Effector memory CD4-positive, alpha-beta T cell (primary cell): ENCODE measurements at places on chromosomes 11 and 22.
A peak's percentile ranks its signal among the peaks of the same experiment; 100 is the strongest.

- DNase-seq: no peak
These were observed 33.7 kb upstream of the SLC17A6 start for GRCh38 chr11:22304337-22304961.

GRCh38 chr22:22023581-22024137 lies 41.1 kb upstream of the TOP3B start:
- no peak for DNase-seq

DNA sequence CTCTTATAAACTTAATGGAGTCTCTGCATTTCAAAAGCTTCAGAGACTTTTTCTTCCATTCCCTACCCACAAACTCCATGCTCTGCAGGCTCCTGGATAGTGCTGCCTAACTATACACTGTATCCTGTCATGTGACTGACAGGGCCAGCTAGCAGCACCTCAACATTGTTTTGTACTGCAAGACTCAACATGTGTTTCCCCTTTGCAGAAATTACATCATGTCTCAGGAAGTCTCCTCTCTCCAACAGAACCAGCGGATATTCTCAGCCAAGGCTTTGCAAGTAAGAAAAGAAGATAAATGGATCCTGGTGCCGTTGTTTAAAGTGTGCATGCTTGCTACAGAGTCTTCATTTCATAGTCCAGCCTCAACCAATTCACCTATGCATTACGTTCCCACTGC lies 164.0 kb upstream of the UBASH3B start:
- DNase-seq: no peak

DNA sequence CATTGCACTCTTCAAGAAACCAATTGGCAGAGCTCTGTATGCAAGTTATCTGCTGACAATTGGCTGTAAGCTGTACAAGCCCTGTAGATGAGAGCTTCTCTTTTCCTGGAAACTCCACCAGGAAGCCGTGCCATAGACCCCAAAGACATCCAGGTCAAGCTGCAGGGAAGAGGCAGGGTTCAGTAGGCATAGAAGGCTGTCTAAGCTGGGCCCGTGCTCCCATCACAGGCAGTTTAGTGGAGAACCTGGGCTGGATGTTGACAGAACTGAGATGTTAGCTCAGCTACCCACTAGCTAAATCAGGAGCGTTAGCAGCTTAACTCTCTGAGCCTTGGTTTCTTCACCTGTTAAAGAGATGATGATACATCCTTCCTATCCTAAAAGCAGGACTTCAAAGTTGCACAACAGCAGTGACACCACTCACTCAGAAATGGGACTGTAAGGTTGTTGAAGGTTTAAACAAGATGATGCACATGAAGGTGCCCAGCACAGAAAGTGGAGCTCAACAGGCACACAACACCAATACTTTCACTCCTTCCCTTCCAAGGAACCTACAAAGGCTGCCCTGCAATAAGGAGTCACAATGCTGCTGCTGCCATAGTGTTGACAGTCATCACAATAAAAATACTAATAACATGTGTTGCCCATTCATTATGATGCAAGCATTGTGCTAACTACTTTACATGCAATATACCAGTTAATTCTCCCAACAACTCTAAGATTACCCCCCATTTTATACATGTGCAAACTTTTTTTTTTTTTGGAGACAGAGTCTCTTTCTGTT lies 115.4 kb downstream of the ZBTB16 start:
- DNase-seq: no peak

- no peak for DNase-seq
These were observed 2.6 kb downstream of the SAMM50 start for GRCh38 chr22:43957871-43958270.

DNA sequence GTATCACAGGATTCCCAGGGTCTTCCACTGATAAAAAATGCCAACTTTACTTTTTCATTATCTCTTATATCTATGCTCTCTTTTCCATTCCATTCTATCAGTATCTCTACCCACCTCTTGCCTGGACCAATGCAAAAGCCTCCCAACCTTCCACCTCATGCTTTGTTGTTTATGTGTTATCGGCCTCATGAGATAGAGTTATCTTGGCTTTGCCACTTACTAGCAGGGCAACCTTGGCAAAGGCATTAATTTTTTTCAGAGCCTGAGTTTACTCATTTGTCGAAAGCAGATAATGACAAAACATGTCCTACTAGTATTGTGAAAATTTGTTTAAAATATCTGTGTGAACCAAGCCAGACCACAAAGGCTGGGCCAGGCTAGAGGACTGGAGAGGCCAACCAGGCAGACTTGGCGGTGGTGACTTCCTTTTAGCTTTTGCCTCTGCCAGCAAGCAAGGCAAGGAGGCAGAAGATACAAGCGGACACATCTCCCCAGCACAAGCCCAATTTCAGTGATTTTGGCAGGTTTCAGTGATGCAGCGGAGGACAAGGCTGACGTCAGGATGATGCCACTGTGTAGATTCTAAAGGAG lies 106.9 kb downstream of the ADAMTS15 start:
- DNase-seq: no peak

- DNase-seq: no peak
These were observed 77.2 kb upstream of the PPARA start for GRCh38 chr22:46072981-46073682.

- no peak for DNase-seq
These were observed 14.9 kb downstream of the MMP20 start for GRCh38 chr11:102610200-102610599.

GRCh38 chr11:79276736-79277325 lies 164.0 kb downstream of the TENM4 start:
- no peak for DNase-seq

- no peak for DNase-seq
These were observed 66.6 kb upstream of the TP53I11 start for GRCh38 chr11:45017329-45017728.

DNA sequence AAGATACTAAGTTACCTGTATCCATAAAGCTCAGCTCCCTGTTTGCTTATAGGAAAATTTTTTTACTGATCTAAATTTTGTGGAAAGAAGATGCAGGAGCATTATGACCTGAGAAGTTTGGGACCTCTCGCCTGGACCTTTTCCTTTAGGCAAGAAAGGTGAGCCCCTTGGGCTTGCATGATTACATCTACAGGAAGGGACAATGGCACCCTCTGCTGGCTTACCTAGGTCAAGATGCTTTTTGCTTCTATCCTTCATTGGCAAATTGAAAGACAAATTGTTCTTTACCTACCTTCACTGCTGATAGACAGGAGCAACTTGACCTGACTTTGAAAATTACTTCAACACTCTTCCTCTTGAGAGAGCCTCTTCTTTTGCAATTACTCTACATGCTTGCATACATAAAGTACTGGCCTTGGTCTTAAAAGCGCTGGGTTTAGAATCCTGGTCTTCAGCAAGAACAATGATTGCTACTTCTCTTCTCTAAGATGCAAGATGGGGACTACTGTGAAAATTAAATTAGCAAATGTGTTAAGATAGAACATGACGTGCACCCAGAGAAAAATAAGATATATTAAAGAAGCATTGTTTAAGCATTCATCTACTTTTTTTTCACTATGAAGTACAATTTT lies 147.2 kb downstream of the TRPC6 start:
- DNase-seq: no peak

DNA sequence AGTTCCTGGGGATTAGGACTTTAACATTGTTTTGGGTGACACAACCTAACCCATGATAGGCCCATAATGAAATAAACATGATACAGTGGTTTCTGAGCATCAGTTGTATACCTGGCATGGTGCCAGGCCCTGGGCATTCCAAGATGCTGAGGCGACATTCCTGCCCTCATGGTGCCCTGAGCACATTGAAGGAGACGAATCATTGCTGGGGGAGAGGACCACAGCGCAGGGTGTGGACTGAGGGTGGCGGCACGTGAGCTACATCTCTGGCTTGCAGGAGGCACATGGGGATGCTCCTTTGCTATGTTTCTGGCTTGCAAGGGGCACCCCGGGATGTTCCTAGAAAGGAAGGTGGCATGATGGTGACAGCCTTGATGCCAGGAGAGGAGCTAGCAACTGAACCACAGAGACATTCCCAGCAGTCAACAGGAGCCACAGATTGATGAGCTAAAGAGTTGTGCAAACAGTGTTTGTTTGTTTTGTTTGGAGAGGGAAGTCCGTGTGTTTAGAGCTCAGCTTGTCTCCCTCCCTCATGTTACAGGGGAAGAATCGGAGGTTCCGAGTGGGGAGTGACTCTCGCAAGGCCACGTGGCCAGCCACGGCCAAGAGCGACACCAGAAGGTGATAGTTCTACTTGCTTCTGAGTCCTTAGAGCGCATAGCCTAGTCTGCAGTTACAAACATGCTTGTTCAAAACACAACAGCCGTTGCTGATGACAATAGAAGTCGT lies 106.4 kb downstream of the MIAT start:
- DNase-seq: no peak

DNA sequence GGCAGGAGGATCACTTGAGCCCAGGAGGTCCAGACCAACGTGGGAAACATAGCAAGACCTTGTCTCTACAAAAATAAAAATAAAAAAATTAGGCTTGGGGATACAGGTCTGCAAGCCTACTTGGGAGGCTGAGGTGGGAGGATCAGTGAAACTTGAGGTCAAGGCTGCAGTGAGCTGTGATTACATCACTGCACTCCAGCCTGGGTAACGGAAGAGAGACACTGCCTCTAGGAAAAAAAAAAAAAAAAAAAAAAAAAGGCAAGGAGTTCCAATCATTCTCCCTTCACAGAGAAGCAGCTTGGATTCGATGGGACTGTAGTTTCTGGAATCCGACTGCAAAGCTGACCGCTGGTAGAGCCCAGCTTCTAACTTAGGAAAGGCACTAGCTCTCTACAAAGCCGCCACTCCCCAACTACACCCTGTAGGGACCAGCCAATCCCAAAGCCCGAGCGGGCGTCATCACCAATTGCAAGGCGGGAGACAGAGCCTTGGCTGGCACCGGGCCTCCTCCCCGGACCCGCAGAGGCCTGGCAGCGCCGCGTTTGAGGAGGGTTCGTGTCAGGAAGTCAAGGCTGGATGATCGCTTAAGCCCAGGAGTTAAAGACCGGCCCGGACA lies 716 bp upstream of the DDB2 start:
- peak; percentile 73 for DNase-seq

DNA sequence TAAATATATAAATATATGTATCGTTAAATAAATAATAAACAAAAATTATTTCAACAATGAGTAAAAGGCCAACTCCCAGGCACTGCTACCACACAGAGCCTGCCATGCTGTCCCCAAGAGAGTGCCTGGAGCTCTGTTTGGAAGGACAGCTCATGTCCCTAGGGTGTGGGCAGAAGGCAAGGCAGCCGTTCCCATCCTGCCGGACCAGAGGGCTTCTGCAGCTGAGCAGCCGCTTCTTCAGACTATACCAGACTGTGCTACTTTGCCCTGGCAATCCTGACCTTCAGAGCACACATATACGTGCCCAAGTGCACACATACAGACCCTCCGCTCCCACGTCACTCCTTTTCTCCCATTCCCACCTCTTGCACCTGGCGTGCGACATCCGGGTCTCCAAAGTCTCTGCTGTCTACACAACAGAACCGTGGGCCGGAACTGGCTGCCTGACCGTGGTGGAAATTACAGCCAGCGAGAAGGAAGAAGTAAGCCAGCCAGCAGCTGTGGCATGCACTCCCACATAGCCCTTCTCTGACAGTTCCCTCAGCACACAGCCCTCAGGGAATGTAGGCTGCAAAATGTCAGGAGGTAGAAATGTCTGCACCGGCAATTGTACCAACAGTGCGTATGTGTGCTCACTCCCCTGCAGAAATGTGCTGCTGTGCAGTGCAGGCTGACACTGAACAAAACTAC lies 24.0 kb downstream of the PAX6 start:
- DNase-seq: no peak

GRCh38 chr22:33492210-33492651 lies 428.0 kb downstream of the LARGE1 start:
- DNase-seq: no peak

DNA sequence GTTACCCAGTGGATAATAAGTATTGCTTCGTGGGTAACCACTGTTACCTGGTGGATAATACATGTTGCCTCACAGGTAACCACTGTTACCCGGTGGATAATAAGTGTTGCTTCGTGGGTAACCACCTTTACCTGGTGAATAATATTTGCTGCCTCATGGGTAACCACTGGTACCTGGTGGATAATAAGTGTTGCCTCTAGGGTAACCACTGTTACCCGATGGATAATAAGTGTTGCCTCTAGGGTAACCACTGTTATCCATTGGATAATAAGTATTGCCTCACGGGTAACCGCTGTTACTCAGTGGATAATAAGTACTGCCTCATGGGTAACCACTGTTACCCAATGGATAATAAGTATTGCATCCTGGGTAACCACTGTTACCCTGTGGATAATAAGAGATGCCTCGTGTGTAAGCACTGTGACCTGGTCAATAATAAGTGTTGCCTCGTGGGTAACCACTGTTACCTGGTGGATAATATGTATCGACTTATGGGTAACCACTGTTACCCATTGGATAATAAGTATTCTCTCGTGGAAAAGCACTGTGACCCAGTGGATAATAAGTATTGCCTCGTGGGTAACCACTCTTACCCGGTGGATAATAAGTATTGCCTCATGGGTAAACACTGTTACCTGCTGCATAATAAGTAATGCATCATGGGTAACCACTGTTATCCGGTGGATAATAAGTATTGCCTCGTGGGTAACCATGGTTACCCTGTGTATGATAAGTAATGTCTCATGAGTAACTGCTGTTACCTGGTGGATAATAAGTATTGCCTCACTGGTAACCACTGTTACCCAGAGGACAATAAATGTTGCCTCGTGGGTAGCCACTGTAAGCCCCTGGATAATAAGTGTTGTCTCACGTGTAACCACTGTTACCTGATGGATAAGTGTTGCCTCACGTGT lies 20.1 kb upstream of the NXPE4 start:
- no peak for DNase-seq

DNA sequence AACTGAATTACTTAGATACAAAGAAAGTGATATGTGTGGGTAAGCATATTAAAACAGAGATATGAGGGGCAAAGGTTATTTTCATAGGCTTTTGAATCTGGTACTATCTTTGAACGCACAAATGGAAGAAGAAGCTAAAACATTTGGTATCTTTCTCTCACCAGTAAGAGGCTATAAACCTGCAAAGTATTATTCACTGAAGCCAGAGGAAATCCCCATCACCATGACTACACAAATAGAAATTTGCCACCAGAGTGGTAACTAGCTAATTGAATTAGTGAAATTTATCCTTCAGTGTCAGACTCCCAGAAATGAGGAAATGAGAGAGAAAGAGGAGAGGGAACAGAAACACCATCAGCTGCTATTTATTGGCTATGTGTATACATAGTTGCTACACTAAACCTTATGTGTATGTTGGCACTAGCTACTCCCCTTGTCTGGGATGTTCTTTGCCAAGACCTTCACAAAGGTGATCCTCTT lies 503.4 kb downstream of the DLG2 start:
- no peak for DNase-seq

- no peak for DNase-seq
These were observed 56.7 kb downstream of the PHF21B start for GRCh38 chr22:44952863-44953746.

DNA sequence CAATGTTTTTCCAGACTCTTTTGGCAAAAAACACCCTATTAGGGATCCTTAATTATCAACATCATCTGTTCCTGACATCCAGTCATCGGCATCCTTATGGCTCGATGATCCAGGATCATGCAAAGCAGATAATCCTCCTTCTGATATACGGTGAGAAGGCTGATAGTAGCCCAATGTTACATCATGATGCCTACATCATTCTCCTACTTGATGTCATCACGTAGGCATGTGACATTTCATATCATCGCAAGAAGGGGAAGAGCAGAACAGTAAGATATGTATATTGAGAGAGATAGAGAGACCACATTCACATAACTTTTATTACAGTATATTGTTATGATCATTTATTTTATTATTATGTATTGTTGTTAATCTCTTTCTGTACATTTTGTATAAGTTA lies 168.6 kb downstream of the ADAMTS15 start:
- DNase-seq: no peak

GRCh38 chr11:28223577-28223976 lies 115.4 kb downstream of the METTL15 start:
- DNase-seq: no peak
